ENCODE measurements at places on chromosomes 6 and 20.

GRCh38 chr6:24861934-24862333 is 63.2 kb upstream of the ARMH2 start:
- DNase-seq: no peak

GRCh38 chr6:35925961-35926360 is 5.1 kb upstream of the SRPK1 start:
- DNase-seq: no peak

GRCh38 chr6:25050356-25050755 is 114.6 kb upstream of the RIPOR2 start:
- no peak for DNase-seq

- DNase-seq: no peak
These were observed 37.9 kb upstream of the MAS1 start for GRCh38 chr6:159852877-159853276.

DNA sequence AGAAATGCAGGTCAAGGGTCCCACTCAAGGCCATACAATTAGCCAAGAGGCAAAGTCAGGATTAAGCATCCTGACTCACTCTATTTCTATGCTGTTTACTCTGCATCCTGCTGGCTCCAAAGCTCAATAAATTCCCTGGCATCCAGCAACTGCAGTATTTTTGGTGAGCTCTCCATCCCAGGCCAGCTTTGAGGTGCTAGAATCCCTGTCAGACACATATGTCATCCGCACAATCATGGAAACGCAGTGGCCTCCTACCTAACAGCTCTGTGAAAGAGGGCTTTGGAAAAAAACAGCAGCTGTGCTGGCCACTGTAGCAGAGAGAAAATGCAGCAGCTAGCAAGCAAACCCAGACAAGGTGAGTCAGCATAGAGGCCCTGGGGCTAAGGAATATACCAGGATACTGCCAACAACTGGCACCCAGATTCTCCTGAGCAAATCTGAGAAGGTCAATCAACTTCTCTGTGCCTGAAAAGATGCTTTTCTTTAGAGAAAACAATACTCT is 58.4 kb downstream of the ANKEF1 start:
- DNase-seq: no peak

DNA sequence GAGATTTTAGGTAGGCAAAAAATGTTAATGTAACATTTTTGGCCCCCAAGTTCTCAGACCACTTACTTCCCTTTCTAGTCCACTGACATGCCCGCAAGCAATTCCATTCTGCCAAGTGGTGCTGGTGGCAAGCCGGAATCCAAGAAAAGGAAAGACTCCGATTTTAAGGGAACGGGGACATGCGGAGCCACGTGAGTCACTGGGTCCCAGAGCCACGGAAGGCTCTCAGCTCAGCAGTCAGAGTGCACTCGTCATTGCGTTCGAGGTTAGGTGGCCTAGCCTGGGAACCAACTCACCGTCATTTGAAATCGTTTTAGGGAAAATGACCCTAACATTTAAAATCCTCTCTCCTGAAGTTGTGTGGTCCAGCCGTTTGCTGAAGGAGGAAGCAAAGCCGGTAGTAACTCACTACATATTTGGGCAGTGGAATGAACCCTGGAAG is 711 bp upstream of the SIRT5 start:
- DNase-seq: no peak

GRCh38 chr6:129607581-129608186 is 102.3 kb downstream of the ARHGAP18 start:
- no peak for DNase-seq

DNA sequence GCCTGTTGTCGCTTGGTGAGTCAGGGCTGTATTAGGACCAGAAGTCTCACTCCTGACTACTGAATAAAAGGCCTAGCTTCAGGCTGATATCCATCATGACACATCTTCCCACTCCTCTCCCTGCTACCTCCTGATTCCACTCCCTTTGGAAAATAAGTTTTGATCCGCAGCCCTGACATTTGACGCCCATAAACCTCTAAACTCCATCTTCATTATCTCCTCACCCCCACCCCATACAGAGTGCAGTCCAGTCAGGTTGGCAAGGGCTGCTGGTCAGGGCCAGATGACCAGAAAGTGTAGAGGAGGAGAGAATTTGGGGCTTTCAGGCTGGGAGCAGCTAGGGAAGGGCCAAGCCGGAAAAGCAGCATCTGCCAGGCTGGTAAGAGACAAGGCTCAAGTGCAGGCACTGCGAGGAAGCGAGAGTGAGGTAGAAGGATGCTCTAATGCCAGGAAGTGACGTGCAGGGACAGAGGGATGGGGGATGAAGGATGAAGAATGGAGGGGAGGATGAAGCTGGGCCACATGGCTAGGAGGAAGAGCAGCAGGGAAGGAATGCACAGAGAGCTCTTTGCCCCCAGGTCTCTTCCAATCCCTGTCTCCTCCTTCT is 1.2 kb downstream of the GGT7 start:
- DNase-seq: no peak

Data from cortex of kidney (tissue), 1 donor.